ENCODE measurements at places on chromosomes 12 and 14.
A peak's percentile ranks its signal among the peaks of the same experiment; 100 is the strongest.

GRCh38 chr12:92509156-92509738, 193.5 kb upstream of the PLEKHG7 start:
- DNase-seq: no peak

DNA sequence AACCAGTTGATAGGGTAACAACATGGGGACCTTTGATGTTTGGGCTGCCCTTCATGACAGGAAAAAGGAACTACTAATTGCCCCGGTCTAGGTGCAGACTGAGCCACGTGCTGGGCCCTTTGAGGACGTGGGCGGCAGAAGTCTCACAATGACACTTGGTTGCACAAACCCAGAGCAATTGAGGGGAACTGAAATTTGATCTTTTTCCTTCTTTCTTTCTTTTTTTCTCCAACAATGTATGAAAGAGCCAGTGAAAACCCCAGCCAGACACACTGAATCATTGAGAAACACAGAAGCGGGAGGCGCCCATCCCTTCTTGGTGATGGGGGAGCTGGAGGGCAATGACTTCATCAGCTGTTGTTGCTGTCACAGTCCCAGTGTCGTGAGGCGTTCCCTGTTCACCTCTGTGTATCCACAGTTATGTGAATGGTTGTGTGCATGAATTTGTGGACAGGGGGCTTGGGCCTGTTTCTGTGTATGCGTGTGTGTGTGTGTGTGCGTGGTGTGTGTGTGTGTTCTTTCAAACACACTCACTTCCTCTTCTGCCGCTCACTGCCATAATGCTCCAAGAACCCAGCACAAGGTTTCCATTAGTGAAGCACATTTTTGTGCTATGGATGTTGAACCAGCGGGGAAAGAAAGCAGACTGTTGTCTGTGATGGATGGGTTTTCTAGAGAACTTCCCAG, 137.5 kb upstream of the CCND2 start:
- DNase-seq: peak; percentile 74

DNA sequence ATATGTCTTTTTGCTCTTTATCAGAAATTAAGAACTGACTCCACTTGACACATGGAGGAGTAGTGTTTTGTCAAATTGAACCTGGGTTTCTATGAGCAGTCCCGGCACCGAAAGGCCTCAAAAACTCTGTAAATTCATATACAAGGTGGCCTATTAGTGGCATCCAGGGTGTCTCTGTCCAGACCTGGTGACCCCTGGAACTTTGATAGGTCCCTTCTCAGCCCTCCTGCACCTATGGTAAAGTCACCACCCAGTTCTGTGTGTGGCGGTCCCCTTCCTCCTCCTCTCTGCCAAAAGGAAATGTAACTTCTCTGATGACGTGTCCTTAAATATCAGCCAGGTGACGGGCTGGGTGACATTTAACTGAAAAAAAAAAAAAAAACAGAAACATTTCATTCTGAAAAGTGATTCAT, 204.0 kb upstream of the FOXN3 start:
- DNase-seq: peak; percentile 45

GRCh38 chr14:50092006-50092555, 24.3 kb downstream of the VCPKMT start:
- DNase-seq: no peak

DNA sequence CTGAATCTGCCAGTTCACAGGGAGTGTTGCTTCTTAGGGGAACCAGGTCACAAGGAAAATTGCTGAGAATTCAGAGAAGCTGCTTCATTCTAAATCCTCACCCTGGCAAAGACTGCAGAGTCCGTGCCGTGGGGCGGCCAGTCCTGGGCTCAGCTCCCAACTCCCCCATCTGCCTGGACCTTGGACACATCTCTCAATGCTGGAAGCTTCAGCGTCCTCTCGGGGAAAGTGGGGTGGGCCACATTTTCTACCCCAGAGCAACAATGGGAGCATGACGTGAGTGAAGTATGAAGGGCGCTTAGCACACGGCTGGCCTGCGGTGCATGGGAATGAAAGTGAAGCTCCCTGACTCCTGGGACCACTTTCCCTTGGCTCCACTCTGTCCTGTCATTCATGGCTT, 31.2 kb downstream of the HVCN1 start:
- DNase-seq: no peak

DNA sequence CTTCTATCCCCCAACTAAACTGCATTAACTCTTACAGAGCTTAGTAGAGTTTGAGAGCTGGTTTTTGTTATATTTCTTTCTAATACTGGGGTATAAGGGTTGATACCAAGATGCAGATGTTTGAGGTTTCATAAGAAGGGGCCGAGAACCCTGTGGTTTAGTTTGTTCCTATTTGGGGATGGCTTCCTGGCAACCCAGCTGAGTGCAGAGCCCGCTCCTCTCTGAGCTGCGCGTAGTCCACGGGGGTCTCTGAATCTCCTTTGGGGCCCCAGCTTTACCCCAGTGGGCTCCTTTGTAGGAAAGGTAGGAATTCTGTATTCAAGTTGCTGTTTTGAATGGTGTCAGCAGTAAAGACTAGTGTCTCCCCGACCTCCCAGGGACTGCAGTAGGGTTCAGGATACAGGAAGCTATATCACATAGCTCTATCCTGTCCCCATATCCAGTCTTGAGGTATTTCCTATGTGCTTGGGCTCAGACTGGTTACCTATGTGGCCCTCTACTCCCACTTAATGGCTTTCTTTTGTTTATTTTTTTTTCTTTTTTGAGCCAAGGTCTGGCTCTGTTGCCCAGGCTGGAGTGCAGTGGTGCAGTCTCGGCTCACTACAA, 25.4 kb downstream of the PLXNC1 start:
- DNase-seq: no peak

- peak; percentile 34 for DNase-seq
Measured at GRCh38 chr14:39229222-39229543, 4.5 kb upstream of the MIA2 start.

GRCh38 chr14:33580231-33580749, 370.6 kb downstream of the EGLN3 start:
- no peak for DNase-seq

GRCh38 chr14:53430870-53431269, 277.7 kb upstream of the DDHD1 start:
- no peak for DNase-seq

GRCh38 chr12:5872745-5873144, 72.3 kb downstream of the ANO2 start:
- DNase-seq: no peak
